ENCODE measurements at places on chromosomes 1 and 21. TPM values are rescaled to one million over a fixed set of nuclear protein-coding genes. Genes with fewer than 3 reads are reported as not detected.

Gene LDLRAD2
- total RNA-seq, result 0.88 TPM

Gene GSTM4
- total RNA-seq, result 22.0 TPM

Gene WDR64
- not detected for total RNA-seq

GRCh38 chr1:121483961-121484424, 299.2 kb downstream of the SRGAP2C start:
- no peak for DNase-seq

DNA sequence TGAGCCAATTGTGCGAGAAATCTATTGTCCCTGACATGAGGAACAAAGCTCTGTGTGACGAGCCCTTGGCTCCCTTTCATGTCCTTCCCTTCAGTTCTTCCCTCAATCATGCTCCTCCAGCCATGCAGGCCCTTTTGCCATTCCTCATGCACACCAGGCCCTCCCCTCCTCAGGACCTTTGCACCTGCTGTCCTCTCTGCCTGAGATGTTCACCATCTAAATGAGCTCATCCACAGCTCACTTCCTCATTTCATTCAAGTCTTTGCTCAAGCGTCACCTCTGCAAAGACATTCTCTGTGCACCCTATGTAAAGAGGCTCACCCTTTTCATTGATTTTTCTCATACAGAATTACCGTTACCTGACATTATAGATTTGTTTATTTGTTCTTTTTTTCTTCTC, 43.7 kb downstream of the C8B start:
- no peak for DNase-seq

DNA sequence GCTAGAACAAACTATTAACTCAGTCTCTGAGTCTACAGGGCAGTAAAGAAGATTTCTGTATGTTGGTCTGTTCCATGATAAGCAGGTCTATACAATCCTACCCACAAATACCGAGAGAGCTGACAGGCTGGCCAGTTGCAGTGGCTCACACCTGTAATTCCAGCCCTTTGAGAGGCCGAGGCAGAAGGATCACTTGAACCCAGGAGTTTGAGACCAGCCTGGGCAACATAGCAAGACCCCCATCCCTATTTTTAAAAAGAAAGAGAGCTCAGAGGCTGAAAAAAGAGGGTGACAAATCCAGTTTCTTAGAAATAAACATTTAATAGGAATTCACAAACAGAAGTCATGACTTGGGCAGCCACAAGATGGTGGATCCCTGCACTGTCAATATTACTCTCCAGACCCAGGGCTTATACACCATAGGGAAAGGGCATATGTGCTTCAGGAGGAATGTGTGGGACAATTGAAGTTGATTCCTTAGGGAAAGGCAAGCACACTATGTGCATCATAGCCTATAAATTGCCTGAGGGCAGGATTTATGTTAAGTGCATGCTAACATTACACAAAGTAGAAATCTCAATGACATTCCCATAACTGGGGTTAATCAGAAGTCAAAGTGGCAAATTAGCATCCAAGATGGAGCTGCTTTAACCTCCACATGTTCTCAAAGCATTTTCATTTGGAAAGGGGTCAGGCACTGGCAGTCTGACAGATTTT, 66.8 kb downstream of the SLC16A1 start:
- DNase-seq, result no peak

GRCh38 chr1:183590244-183591191, at the start of gene NCF2:
NCF2 (minus strand) TSS chr1:183590459; CDS start chr1:183590329, 130 bp downstream.
- no peak for DNase-seq

GRCh38 chr1:170668209-170669106, 4.5 kb downstream of the PRRX1 start:
- peak; percentile 49 for DNase-seq

- peak; percentile 31 for DNase-seq
Observed at GRCh38 chr1:7398982-7399381, 372.1 kb upstream of the VAMP3 start.

DNA sequence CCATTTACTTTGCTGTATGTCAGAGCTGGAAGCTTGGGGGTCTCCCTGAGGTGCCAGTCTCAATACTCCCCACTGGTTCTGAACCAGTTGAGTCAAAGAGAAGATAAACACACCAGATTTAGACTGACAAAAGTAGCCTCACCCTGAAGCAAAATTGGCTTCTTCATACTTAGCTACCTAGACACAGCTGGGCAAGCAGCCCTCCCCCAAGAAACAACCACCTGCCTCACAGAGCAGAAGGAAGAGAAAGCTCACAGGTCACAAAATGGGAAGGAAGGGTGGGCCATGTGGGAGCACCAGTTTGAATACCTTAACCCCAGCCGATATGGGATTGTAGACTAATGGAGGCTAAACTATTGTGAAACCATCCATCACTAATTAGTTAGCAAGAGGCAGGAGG, 24.6 kb upstream of the MYSM1 start:
- no peak for DNase-seq

DNA sequence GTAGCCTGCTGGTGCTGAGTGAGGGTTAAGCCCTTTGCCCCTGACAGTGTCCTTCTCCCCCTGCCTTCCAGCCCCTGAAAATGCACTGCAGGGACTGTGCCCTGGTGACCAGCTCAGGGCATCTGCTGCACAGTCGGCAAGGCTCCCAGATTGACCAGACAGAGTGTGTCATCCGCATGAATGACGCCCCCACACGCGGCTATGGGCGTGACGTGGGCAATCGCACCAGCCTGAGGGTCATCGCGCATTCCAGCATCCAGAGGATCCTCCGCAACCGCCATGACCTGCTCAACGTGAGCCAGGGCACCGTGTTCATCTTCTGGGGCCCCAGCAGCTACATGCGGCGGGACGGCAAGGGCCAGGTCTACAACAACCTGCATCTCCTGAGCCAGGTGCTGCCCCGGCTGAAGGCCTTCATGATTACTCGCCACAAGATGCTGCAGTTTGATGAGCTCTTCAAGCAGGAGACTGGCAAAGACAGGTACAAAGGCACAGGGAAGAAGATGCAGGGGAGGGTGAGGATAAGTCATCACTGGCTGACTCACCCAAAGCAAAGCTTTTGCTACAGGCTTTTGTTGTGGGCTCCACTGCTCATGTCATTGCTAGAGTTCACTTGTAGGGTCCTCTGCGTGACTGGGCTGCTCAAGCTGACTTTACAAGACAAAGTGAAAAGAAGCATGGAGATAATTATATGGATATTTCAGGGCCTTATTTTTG, 174.9 kb downstream of the PIGK start:
- DNase-seq, result no peak

GRCh38 chr1:178066908-178067614, 26.8 kb upstream of the RASAL2 start:
- no peak for DNase-seq

DNA sequence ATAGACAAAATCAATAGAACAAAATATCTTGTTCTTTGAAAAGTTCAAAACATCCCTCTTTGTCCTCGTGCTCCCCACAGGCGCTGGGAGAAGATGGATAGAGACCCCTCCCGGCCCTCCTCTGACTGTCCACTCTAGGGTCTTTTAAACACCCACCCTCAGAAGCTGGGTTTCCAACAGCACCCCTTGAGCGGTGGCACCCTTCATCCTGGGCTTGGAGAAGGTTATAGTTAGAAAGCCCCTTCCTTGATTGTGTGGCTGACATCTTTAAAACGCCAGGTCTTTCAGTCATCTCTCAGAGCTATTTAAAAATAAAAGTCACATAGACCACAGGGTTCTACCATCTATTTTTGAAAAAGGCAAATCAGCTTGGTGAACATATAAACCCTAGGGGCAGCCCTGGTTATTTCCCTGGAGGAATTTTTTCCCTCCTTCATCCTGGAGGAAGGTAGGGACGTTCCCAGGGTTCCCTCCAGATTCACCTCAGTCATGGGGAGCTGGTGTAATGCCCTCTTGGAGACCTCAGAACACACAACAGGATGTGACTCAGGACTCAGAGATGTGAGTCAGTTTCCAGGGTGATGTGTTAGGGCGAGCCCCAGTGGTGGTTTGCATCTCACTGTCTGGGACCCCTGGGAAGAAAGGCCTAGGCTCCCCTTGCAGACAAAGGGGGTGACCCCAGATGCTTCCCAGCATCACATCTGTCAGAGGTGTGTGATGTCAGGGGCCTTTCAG, 138.5 kb downstream of the CLIC6 start:
- no peak for DNase-seq

Measured in H9 (cell line).